Temporal lobe (tissue), 4 donors: ENCODE measurements at places on chromosomes 5 and 9. TPM values are rescaled to one million over a fixed set of nuclear protein-coding genes. Genes with fewer than 3 reads are reported as not detected.

The GRM6 gene
- under 0.01 TPM for total RNA-seq

The TEX53 gene
- total RNA-seq, result not detected

The PCDHGA6 gene
- 9.6 TPM for total RNA-seq

The PDE6A gene
- not detected for total RNA-seq

The PCDHGA12 gene
- 7.9 TPM for total RNA-seq

The PCDHGC3 gene
- 45.7 TPM for total RNA-seq

The FEM1C gene
- total RNA-seq, result 50.9 TPM

The ZNF454 gene
- total RNA-seq, result 15.0 TPM

The RRAGA gene
- total RNA-seq, result 45.2 TPM

The SELENOP gene
- total RNA-seq, result 35.4 TPM

The CFAP157 gene
- under 0.01 TPM for total RNA-seq
